ENCODE measurements at places on chromosomes 6 and 20.

DNA sequence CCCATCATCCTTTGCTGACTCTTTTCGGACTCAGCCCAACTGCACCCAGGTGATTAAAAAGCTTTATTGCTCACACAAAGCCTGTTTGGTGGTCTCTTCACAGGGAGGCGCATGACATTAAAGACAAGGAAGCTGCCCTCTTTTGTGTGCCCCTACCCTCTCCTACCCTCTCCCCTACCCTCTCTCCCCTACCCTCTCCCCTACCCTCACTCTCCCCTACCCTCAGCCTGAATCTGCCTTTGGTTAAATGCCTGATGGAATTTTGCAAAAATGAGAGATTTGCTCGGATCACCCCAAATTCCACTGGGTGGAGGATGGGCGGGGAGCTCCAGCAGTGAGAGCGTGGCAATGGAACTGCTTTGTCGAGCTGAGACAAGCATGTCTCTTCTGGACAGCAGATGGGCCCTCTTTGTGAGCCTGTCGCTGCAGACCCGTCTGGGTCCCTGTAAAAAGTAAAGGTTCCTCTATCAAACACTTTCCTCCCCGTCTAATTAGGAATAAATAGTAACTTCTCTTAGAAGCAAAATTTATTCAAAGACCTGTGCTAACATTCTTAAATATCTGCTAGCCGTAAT lies 76.4 kb upstream of the MLN start:
- DNase-seq: no peak

DNA sequence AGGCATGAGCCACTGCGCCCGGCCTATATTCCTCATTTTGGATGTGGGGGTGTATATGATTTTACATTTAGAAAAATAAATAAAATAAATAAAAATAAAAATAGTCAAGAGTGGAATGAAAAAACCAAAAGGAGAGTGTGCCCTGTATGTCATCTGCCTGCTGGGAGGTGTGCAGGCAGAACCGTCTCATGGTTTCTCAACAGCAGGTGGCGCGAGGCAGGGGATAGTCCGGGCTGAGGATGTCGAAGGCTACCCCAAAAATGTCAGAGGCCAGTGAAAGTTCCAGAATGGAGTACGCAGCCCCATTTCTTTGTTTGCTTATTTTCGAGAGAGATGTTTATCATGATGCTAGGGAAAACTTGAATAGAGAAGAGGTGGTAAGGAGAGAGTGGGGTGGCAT lies 16.4 kb upstream of the KIF16B start:
- no peak for DNase-seq

DNA sequence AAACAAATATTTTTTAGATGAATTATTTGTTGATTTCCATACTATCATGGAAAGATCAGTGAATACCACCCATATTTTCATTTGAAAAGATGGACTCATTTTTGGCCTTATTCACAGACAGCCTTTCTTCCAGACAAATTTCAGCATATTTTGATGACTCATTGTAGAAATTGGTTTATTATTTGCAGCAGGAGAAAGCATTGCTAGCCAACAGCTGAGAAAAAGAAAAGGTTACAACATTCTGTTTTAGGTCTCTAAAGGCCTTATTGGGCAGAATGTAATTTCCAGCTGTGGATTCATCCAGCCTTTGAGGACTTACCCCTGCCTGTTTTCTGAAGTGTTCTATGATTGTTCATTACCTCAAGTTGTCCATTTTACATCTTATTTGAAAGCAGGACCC lies 201.9 kb downstream of the PLCB4 start:
- no peak for DNase-seq

DNA sequence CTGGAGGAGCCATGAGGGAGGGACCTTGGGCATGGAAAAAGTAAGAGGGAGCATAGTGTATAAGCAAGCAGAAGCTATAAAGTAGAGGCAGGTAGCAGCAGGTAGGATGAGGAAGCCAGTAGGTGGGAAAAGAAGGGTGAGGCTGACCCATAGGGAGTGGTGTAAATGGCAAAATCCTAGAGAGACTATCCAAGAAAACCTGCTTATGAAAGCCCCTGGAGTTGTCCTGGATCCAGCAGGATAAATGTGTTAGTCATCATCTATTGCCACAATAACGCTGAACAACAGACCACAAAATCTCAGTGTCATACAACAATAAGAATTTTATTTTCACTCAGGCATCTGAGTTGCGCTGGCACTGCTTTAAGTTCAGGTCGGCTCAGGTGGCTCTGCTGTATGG lies 30.2 kb downstream of the CHD6 start:
- DNase-seq: no peak

GRCh38 chr20:22404419-22405170 lies 179.8 kb downstream of the FOXA2 start:
- DNase-seq: no peak

GRCh38 chr6:151172751-151173150 lies 67.0 kb upstream of the AKAP12 start:
- DNase-seq: no peak

- DNase-seq: no peak
Measured at GRCh38 chr20:8787090-8787489, 281.8 kb upstream of the PLCB4 start.

DNA sequence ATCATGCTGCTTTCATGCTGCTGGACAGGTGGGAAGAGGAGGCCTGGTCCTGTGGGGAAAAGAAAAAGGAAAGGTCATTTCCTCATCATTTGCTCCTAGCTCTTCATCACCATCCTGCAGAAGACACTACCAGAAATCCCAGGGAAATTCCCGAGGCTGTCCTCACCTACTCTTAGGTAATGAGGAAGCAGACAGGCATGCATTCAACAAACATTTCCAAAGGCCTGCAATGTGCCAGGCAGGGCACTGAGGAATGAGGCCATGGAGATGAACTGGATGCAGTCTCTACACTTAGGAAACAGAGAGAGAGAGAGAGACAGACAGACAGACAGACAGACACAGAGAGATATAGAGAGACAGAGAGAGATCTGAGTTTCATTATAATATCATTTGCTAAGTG lies 83.0 kb upstream of the MRPS10 start:
- DNase-seq: no peak

DNA sequence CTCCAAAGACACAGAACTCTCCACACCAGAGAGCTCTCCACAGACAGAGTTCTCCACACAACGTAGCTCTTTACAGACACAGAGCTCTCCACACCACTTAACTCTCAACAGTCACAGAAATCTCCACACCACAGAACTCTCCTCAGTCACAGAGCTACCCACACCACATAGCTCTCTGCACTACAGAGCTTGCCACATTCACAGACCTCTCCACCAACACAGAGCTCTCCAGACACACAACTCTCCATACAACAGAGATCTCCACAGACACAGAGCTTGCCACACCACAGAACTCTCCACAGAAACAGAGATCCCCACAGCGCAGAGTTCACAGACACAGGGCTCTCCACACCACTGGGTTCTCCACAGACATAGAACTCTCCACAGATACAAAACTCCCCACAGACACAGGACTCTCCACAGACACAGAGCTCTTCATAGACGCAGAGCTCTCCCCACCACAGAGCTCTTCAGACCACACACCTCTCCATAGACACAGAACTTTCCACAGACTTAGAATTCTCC lies 52.5 kb downstream of the ERMARD start:
- DNase-seq: no peak

DNA sequence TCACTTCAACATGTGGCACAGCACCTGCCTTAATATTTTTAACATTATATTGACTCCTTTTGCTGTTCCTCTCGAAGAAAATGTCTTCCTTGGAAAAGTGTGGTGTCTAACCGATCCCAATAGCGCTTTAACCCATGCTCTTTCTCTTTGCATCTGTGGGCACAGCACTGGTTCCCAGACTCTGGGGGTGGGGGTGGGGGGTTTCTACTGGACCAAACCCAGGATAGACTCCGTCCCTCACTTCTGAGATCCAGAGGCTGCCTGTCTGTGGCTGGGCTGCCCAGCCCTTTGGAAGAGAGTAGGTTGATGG lies 3.9 kb upstream of the ZNF292 start:
- no peak for DNase-seq

DNA sequence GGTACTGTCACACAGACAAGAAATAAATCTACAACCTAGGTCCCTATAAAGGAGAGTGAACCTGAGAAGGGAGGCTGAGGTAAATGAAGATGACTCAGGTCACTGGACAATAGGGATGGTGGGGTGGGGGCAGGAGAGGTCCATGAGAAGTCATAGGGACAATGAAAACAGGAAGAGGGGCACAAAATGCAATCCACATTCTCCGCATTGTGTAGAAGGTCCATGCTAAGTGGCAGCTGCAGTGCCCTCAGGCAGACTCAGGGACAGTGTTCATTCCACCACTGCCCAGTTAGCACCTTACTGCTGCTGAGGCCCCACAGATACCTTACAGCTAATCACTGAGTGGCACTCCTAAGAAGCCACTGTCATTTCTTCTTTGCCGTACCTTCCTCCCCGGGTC lies 156.8 kb downstream of the RCAN2 start:
- DNase-seq: no peak

DNA sequence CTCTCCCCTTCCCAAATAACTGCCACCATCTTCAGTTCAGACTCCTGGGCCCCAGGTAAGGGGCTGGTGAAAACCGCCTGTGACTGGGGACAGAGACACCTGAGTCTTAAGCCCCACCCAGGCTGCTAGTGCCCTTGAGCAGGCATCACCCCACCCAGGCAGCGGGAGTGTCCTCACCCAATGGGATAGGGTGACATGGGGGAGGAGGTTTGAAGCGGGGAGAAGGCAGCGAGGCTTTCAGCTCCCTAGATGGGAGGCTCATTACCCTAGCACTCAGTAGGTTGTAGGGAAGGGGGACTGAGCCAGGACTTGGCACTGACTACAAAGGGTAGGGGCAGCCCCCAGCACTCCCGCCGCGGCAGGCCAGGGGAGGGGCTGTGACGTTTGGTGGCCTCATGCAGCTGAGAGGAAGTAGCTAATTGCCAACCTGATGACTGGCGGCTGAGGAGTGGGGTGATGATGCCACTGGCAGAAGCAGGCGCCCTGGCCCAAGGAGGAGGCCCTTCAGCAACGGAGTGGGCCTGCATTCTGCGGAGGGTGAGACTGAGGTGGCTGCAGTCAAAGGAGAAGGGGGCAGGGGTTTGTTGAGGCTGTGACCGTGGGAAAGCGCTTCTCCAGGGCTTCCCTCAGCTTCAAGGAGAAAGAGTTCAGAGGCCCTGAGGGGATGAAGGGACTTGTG lies 126.9 kb downstream of the MRPL14 start:
- no peak for DNase-seq

- no peak for DNase-seq
Measured at GRCh38 chr6:20707870-20708269, 173.6 kb downstream of the CDKAL1 start.

- DNase-seq: no peak
Measured at GRCh38 chr20:64166721-64167615, 2.7 kb downstream of the MYT1 start.

GRCh38 chr6:66717801-66718200 lies 1010.8 kb upstream of the EYS start:
- no peak for DNase-seq

- no peak for DNase-seq
Measured at GRCh38 chr6:5373430-5373829, 112.1 kb downstream of the FARS2 start.

DNA sequence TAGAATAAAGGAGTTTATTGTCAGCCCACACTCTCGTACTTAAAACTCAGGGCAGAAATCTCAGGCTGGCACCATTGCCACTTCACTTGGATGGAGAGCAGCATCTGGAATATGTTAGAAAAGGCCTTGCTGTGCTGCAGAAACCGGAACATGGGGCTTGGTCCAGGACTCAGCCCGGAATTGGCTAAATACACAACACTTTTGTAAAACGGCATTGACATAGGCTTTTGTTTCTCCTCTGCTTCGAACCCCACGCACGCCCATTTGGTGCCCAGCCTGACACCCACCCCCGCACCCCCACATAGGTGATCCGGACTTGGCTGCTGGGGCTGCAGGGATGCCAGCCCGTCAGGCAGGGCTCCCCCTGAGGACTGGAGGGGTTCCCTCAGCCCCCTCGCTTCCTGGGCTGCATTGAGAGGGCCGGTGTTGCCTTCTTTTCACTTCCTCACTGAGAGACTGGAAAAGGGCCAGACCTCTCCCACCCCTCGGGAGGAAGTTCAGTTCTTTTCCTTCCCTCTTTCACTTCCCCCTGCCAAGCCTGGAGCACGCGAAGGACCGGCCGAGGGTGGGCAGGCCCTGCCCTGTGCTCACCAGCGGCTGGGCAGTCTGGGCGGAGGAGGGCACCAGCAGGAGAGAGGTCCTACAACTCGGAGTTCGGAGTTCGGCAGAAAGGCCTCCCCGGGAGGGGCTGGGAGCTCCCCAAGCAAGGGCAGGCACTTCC lies 17.9 kb upstream of the CST3 start:
- DNase-seq: no peak

GRCh38 chr6:101422811-101423210 lies 29.3 kb downstream of the GRIK2 start:
- no peak for DNase-seq

- DNase-seq: no peak
Measured at GRCh38 chr20:40753472-40753871, 64.4 kb upstream of the MAFB start.

DNA sequence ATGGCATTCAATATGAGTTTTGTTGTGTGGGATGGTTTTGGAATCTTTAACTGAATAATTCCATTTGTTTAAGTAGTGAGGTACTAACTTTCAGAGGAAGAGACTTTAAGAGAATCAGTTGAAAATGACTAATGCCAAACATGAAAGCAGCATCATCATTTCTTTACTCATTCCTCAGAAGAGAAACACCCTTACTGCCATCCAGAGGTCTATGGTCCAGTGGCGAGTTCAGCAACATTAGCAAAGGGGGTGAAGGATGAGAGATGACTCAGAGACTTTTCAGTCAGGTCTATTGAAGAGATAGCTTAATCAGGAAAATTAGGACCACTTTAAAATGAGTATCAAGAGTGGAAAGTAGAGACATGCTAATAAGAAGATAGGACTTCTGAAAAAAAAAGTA lies 118.8 kb downstream of the COL19A1 start:
- no peak for DNase-seq

DNA sequence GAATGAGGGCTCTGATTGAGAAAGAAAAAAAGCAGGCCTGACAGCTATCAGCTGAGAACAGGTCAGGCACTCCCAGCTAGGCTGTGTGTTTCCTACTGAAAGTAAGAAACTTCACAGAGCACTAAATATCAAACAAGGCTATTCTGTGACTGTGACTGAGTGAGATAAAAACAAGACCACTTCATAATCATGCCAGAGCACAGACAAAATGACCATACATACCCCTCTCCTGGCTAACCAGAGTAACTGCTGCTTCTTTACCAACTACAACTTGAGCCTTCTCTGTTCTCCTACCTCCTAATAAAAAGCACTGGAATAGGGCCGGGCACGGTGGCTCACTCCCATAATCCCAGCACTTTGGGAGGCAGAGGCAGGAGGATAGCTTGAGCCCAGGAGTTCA lies 6.8 kb upstream of the BTN1A1 start:
- no peak for DNase-seq

GRCh38 chr20:58328836-58329235 lies 19.3 kb downstream of the RAB22A start:
- DNase-seq: no peak

- DNase-seq: no peak
Measured at GRCh38 chr20:47950124-47950912, 165.0 kb upstream of the SULF2 start.

Measured in stimulated activated CD8-positive, alpha-beta memory T cell treated with anti-CD3 and anti-CD28 coated beads, Interleukin-7, amount 100 ng/mL, for 1 hour (primary cell).